ENCODE measurements at places on chromosomes 1 and 21.
A peak's percentile ranks its signal among the peaks of the same experiment; 100 is the strongest.

- no peak for DNase-seq
These were observed 61.1 kb upstream of the HP1BP3 start for GRCh38 chr1:20848162-20848561.

DNA sequence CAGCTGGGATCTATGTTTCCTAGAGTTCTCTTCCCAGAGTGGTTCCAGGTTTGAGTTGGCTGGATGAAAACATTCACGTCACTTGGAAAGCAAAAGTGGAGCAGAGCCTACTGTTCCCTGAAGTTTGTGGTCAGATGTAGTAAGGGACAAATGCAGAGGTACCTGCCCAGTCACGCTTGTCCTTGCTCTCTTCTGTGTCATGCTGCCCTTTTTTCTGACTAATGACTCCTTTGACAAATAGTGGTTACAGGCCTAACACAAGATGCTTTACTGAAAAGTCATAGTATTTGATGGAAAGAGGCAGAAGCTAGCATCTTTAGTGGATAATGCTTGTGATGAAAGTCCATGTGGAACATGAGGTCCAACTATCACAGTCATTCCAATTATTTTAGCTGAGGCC is 881.4 kb upstream of the B3GALT2 start:
- DNase-seq = no peak

DNA sequence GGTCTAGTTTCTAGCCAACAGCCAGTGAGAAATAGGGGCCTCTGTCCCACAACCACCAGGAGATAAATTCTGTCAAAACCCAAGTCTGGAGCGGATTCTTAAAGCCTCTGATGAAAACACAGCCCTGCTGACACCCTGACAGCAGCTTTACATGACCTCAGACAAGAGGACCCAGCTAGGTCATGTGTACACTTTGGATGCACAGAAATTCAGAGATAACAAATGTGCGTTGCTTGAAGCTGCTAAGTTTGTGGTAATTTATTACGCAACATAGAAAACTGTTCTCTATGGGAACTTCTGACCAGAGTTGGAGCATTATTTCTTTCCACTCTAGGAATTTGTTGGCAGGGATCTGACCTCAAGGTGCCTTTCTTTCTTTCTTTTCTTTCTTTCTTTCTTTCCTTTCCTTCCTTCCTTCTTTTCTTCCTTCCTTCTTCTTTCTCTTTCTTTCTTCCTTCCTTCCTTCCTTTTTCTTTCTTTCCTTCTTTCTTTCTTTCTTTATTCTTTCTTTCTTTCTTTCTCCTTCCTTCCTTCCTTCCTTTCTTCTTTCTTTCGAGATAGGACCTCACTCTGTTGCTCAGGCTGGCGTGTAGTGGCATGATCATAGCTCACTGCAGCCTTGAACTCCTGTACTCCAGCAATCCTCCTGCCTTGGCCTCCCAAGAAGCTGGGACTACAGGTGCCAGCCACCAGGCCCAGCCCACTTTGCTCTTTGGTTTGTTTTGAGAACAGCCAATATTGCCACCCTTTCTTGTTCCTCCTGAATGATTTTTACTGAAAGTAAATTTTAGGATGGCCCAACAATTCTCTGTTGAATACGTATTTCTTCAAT is 14.9 kb upstream of the HMGCS2 start:
- peak; percentile 78 for DNase-seq

- DNase-seq = no peak
These were observed 17.6 kb downstream of the ESRRG start for GRCh38 chr1:216705676-216706075.

- DNase-seq = no peak
These were observed 185.1 kb downstream of the FOXD2 start for GRCh38 chr1:47622776-47623556.

DNA sequence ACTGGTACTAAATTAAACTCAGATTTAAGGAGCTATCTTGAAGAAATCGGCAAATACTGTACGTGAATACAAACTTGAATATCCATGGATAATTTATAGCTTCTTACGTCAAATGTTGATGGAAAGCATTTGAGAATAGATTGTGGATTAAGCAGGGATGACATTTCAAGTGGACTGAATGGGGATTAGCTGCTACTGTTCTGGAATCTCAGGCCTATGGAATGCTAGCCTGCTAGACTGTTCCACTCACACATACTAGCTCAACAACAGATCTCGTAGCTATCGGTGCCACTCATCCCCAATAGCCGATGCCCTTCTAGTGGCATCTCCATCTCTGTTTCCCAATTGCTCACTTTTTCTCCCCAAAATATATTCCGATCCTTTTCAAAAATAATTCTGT is 62.0 kb upstream of the USP25 start:
- no peak for DNase-seq

GRCh38 chr1:225980005-225980836 is 18.9 kb downstream of the SDE2 start:
- no peak for DNase-seq

DNA sequence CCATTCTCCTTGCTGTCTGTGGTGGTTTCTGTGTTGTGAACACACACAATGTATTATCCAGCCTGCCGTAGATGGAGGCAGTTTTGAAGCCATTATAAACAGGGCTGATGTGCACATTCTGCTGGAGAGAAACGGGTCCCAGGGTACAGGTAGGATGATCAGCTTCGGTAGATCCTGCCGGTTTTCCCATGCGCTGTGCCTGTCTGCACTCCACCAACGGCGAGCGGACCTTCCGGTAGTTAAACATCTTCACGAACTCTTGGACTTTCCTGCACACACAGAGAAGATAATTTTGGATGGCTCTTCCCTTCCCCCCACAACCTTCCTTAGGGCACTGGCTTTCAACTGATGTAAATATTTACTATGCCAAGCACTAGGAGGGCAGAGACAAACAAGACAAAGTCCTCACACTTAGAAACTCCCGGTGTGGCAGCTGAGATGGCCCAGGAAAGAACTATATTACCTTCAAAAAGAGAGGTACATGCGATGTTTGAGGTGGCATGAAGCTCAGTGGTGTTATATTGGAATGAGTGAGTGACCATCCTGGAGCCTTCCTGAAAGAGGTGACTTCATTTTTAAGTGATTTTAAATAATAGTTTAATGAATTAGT is 41.7 kb downstream of the ALPL start:
- DNase-seq = no peak

- DNase-seq = peak; percentile 30
These were observed 63.0 kb downstream of the NR5A2 start for GRCh38 chr1:200090252-200091159.

DNA sequence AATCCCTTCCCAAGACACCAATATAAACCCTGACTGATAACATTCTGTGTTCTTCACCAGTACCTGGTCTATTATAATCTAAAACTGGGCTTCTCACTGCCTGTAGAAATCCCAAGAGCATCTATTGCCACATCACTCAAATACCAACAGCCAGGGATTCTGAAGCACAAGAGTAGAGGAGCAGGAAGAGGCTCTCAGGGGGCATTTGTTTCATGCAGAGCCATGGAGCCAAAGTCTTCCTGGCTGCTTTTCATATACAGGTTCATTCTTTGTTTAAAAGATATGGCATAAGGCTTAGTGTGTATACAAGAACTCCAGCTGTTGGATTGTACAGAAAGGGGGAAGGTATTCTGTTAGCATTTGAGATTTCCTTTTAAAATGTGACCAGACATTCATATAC is 38.2 kb upstream of the USH2A start:
- DNase-seq = no peak

DNA sequence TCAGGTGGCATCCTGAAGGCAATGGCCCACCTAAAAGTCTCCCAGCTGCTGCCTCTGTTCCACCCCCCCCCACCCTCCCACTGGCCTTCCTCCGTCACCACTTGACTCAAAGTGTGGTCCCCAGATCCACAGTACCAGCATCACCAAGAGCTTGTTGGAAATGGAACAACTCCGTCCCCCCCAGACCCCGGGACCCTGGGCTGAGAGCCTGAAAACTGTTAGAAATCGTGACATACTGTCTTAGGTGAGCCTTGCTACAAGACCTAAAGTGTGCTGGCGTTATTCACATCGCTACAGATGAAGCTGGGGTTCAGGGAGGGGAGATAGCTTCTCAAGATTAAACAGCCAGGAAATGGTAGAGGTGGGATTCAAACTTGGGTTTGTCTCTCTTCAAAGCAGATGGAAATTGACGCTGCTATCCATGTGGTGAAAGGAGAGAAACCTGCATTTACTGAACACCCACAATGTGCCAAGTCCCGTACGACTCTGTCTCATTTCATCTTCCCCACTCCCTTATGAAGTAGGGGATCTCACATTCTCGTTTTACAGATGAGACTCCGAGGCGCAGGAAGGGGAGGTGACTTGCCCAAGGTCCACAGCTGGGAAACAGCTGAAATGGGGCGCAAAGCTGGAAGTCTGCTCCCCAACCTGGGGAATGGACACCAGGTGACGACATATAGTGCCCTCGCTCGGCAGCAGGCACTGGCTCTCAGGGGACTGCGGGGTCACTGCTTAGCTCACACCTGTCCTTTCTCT is 52.8 kb upstream of the IFFO2 start:
- DNase-seq = no peak

DNA sequence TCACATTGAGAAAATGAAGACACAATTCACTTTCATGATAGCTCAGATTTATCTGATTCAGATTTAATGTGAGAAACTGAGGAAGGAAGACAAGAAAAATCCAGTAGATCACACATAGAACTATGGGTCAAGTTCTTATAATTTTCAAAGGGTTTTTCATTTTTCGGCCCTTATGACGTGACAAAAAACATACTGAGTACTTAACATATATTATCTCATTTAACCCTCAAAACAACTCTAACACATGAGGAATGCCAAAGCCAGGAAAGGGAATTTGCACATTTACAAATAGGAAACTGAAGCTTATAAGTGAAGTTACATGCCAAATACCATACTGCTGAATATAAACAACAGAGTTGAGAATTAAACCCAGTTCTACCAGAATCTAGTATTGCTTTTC is 27.6 kb downstream of the SOD1 start:
- no peak for DNase-seq

DNA sequence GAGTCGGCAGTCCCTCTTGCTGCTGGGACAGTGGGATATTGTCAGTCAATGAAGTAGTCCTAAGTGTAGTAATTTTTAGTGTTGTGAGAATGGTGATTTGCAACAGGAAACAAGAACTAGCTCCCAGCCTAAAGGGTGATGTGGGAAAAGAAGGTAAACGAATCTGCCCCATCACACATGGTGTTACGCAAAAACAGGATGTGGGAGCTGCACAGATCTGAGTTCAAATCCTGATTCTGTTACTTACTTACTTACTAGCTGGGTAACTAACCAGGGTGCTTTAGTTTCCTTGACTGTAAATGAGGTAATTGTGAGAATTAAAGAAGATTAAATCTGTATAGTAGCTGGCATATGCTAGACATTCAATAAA is 22.3 kb downstream of the NAV1 start:
- DNase-seq = no peak

DNA sequence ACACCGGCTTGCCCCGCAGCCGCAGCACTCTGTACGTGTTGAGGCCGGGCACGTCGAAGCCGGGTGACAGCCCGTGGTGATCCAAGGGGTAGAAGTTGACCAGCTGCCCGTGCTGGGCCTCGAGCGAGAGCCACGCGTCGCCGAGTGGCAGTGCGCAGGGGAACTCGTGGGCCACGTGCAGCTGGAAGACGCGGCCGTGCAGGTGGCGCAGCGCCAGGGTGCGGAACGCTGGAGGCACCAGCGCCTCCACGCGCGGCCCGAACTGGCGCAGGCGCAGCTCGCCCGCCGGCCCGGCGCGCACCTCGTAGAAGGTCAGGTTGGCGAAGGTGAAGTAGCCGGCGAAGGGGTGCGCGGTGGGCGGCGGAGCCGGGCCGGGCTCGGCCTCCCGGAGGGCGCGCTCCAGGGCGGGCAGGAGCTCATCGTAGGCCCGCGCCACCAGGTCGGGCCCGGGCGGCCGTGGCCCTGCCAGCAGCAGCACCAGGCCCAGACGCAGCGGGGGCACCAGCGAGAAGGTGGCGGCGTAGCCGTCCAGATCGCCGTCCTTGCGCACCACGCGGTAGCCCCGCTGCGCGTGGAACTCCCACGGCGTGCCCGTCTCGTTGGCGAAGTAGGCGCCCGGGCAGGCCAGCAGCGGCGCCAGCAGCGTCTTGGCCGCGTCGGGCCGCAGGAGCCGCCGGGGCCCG is 19.5 kb downstream of the LACTBL1 start:
- no peak for DNase-seq

Measured in hematopoietic multipotent progenitor cell treated with erythropoietin and hydrocortisone succinate and interleukin-3 and kit ligand, for 4 days (in vitro differentiated cells).